ENCODE measurements at places on chromosomes 5 and 9.

DNA sequence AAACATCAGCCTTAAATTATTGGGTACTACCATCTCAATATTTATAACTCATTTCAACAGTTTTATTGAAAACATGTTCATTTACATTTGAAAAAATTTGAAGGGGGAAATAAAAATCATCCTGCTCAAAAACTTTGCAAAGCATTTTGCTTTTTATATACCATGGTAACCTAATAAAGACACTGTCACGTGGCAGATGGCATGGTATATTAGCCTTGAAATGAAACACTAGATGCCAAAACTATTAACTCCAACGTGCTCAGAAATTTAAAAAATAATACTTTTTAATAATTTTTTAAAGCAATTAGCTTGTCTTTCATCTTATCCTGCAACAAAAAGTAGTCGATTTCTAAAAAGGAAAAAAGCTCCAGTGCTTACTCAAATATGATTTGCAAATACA, 88.6 kb upstream of the NFIB start:
- DNase-seq: no peak

DNA sequence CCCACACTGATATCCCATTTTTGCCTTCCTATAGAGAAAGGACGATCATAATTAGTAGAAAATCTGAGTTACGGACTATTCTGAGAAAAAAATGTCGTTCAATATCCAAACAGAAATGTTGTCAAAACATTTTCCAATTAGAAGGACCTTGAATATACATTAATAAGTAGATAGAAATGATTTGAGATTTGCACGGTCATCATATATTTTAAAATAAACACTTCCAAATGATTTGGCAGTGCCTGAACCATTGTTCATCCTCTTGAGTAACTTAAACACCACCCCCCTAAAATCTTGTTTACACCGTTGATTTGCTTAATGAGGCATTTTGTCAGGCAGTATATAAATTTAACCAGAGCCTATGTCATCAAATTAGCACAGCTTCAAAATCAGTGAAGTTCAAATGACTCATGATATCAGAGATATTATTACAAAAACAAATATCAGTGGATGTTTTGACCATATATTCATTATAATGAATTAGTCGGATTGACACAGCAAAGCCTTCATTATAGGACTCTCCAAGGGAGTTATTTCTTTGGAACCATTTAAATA, 105.0 kb downstream of the ACTL7B start:
- DNase-seq: no peak

GRCh38 chr9:2913026-2913425, 69.1 kb upstream of the PUM3 start:
- no peak for DNase-seq

DNA sequence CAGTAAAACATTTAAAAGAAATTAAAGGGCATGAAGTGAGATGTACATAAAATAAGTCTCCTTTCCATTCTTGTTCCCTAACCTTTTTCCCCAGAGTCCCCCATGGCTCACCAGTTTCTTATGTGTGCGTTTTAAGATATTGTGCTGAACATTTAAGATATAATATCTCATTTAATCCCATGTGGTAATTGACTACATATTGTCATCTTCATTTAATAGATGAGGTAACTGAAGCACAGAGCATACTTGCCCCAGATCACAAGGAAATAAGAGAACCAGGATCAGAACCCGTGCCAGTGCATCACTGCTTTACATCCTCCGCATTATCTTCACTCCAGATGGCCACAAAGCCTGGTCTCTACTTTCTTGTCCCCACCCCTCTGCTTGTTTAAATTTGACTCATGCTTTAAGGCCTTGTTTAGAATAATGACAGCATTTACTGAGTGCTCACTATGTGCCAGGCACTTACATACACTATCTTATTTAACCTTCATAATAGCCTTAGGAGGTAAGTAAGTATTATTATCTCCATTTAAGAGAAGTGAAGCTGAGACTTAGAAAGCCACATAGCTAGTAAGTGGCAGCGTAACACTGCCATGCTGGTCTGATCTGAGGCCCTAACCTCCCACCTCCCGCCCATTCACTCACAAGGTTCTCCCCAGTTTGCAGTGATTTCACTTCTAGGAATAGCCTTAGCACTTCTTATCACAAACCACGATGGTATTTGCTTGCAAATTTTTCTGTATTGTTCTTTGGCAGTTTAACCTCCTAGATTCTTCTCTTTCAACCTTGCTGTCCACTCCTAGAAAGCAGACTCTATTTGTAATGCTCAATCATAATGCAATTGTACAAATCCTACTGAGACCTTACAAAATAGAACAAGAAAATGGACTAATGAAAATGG, 78.4 kb upstream of the IL6ST start:
- no peak for DNase-seq

- no peak for DNase-seq
These were observed 200.9 kb downstream of the GDNF start for GRCh38 chr5:37638897-37639296.

- no peak for DNase-seq
These were observed 3.0 kb downstream of the RECK start for GRCh38 chr9:36039696-36040095.

GRCh38 chr5:123142206-123142915, 53.3 kb downstream of the PRDM6 start:
- DNase-seq: no peak

DNA sequence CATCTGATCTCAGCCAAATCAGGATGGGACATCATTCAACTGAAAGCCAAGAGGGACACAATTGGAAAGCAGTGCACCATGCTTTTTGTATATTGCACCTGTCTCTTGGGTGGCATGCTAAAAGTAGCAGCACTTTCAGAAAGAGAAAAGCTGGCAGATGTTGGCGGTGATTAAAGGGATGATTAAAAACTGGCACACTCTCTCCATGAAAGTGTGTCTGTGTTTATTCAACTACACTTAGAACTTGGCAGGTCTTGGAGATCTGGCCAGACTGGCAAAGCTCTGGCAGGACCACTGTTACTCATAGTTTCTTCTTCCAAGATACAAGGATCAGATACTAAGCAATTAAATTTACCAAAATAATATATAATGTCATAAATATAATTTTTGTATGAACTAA, 112.9 kb upstream of the ELAVL2 start:
- no peak for DNase-seq

GRCh38 chr9:19049917-19050636, 850 bp downstream of the RRAGA start:
- DNase-seq: peak; percentile 3

DNA sequence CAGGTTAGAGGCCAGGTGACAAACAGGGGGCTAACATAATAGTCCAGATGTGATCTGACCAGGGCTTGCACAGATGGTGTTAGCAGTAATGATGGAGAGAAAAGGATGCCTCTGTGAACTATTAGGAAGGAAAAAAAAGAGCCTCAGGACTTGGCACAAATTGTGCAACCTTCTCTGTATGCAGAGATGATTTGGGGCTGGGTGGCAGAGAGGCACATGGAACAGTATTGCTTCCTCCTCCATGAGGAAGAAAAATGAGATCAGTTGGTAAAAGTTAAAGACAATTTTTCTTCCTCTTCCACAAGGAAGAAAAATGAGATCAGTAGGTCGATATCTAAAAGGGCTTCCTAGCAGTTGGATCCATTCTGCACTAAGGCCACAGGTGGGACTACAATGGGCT, 13.9 kb upstream of the ANXA6 start:
- DNase-seq: no peak

GRCh38 chr5:8034852-8035251, 165.9 kb downstream of the MTRR start:
- DNase-seq: no peak

GRCh38 chr5:93503598-93504067, 77.4 kb downstream of the NR2F1-AS1 start:
- no peak for DNase-seq

All from activated naive CD4-positive, alpha-beta T cell treated with Interleukin-2 at 50 U/mL for 16 hours (primary cell).